ENCODE measurements at places on chromosomes 7 and 10.

- DNase-seq: peak; percentile 76
Measured at GRCh38 chr10:102752266-102752930, 8.7 kb downstream of the WBP1L start.

DNA sequence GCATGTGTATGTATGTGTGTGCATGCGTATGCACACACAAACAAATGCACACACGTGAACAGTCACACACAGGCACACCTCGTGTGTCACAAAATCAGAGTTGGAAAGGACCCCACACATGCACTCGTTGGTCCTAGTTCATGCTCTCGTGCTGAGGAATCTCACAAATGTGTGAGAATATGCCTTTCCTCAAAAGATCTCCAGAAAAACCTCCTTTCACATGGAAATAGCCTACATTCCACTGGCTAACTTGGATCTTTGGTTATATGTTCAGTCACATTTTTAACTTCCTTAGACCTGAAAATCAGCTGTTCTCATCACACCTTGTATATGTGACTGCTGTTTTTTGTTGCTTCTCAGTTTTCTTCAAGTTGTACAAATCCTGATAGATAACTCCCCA is 256.7 kb downstream of the DPP6 start:
- no peak for DNase-seq

DNA sequence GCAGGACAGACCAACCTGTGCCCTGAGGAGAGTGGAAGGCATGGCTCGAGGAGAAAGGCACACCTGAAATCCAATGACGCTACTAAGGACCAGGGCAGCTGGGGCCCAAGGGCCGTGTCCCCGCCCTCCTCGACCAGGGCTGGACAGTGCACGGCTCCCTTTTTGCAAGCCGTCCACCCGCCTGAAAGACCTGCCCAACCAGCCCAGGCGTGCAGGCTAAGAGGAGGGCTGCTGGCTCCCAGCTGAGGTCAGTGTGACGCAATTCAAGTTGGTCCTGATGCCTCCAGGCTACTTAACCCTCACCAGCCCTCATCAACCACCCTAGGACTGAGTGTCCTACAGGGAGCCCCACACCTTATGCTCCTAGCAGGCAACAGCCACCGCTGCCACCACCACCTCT is 69.3 kb downstream of the DLG5 start:
- DNase-seq: no peak

GRCh38 chr10:7311218-7311849 is 99.5 kb downstream of the SFMBT2 start:
- DNase-seq: no peak
